CD4-positive, alpha-beta T cell treated with Interleukin-2 at 100 ng/mL for 4 hours (primary cell): ENCODE measurements at places on chromosomes 5 and 9.

DNA sequence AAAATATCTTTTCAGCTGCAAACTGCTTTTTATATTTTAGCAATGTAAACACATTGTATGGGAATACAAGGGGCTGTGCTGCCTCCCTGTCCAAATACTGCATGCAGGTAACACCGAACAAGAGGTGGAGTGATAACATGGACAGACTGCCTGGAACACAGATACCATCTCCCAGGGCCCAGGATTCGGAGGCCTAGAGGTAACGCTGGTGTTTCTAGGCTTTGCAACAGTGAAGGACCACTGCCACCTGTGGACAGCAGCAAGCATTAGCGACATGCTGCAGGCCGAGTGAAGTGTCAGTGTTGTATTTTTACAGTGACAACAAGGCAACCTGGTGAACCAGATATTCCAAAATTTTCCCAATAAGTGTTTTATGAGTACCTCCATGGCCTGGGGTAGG is 379.1 kb downstream of the DMRT2 start:
- no peak for DNase-seq

DNA sequence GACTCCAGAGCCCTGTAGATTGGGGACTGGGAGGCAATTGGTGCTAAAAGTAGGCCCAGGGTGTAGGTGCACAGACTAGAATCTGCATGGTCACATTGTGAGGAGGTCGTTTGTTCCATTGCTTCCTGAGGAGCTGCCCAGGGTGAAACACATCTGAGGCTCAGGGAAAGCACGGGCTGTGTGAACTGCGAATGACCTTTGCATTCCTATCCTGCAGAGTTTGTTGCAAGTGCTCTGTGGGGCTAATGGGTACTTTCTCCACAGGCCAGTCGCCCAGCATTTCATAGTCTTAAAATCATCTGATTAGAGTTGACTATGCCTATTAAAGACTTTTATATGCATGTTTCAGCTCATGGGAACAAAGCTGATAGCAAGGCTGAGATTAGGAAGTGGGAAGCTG is 14.4 kb upstream of the SLC46A2 start:
- DNase-seq = no peak

GRCh38 chr9:4124266-4124665 is 175.6 kb downstream of the GLIS3 start:
- no peak for DNase-seq

- no peak for DNase-seq
Measured at GRCh38 chr9:7507566-7508270, 291.9 kb downstream of the DMAC1 start.

GRCh38 chr9:113907282-113907681 is 31.2 kb downstream of the ZNF618 start:
- DNase-seq = no peak

GRCh38 chr9:134557331-134557730 is 84.3 kb upstream of the COL5A1 start:
- DNase-seq = no peak

DNA sequence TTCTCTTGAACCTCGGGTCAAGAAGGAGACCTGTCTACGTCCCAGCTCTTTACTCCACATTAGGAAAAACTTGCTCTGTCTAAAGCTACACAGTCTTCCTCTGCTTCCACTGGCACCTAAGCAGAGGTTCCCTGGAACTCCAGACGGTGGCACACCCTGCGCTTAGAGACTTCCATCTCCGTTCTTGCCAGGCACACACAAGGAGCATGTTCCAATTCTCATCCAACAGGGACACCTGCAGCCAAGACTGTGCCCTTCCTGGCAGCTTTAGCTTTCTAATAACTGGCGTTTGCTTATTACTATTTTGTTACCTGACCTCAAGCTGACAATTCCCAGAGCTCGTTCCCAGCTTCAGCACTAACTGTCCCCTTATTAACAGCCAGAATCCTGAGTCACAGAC is 16.0 kb downstream of the CAPSL start:
- no peak for DNase-seq

GRCh38 chr5:66477596-66477995 is 118.6 kb upstream of the MAST4 start:
- DNase-seq = no peak
